ENCODE measurements at places on chromosomes 11 and 22.

DNA sequence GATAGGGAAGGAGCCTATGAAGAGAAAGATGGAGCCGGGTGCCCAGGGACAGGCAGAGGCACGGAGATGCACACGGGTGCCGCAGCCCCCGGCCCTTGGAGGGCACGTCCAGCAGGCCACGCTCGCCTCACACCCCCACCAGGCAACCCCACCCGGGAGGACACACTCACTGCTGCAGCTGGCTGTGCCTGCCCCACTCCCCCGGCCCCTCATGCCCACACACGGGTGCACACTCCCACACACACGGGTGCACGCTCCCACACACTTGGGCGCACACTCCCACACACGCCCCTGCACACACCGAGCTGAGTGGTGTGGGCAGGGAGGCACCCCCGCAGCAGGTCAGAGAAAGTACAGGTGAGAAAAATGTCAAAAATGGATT lies 1.1 kb downstream of the MOB2 start:
- DNase-seq: no peak

DNA sequence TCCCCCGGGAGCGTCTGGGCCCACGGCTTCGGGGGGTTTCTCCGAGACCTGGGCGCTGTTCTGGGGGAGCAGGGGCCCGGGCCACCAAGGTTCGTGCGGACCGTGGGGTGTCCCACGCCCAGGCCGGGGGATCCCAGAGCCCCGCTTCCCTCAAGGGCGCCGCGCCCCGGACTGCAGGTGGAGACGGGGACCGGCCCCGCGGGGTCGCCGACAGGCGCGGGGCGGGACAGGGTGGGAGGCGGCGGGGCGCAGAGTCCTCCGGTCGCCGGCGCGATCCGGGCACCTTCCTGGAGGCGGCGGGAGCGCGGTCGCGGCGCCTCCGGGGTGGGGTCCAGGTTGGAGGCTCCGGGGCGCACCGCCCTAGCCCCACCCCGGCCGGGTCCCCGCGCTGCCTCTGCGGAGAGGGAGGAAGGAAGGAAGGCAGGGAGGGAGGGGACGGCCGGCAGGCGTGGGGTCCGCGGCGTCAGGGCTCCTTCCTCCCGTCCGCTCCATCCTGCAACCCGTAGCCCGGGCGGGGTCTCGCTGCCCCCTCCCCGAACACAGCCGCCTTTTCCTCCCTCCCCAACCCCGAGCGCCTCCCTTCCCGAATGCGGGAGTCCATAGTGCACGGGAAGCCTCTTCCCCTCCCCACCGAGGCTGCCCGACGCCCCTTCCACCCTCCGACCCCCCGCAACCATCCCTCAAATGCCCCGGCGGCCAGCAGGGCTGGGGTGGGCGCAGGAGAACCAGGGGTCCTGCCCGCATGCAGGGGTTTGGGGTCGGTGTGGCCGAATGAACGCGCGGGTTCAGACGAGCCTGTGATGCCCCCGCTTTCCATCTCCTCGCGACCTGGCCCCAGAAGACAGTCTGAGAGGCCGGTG lies 4.3 kb upstream of the ZBED4 start:
- DNase-seq: no peak

DNA sequence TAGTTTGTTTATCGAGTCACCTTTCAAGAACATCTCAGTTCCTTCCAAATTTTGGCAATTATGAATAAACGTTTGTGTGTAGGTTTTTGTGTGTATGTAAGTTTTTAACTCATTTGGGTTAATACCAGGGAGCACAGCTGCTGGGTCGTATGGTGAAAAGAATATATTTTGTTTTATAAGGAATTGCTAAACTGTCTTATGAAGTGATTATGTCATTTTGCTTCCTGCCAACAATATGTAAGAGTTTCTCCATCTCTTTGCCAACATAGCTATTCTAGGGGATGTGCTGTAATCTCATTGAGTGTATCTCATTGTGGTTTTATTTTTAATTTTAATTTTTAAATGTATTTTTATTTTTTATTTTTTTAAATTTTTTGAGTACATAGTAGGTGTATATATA lies 27.3 kb downstream of the BCL2L13 start:
- DNase-seq: no peak

- DNase-seq: no peak
These were observed 42.8 kb downstream of the GLYAT start for GRCh38 chr11:58688789-58689503.

- DNase-seq: no peak
These were observed 10.4 kb upstream of the SLCO2B1 start for GRCh38 chr11:75140269-75141138.

GRCh38 chr11:97883086-97883485 lies 1137.7 kb upstream of the CNTN5 start:
- no peak for DNase-seq

- no peak for DNase-seq
These were observed 10.1 kb downstream of the MMP12 start for GRCh38 chr11:102864724-102865123.

GRCh38 chr22:38317122-38317994 lies at the start of gene CSNK1E:
CSNK1E (minus strand) TSS chr22:38317433; CDS start chr22:38314157, 3,276 bp downstream.
- peak; percentile 22 for DNase-seq

GRCh38 chr11:104736502-104736901 lies 161.8 kb downstream of the CASP12 start:
- no peak for DNase-seq

DNA sequence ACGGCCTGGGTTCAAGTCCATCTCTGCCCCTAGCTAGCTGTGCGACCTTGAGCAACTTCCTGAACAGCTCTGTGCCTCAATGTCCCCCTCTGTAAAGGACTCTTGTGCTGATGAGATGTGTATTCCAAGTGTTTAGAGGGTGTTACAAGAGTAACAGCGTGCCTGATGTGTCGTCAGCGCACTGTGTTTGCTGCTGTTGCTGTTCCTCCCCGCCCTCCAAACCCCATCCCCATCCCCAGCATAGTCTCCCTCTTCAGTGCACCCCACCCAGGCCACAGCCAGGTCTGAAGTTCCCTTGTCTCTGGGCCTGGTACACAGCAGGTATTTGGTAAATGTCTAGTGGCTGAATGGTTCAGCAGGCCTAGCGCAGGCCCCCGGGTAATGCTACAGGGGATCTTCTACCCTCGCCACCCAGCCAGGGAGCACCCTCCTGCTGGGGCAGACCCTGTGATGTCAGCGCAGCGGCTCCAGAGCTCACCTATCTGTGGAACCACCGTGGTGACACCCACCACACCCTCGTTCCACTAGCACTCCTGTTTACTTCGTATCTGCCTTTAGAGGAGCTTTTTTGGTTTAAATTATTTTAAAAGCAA lies 10.3 kb downstream of the CBX7 start:
- no peak for DNase-seq

- DNase-seq: no peak
These were observed 35.6 kb upstream of the EIF3D start for GRCh38 chr22:36564422-36565158.

DNA sequence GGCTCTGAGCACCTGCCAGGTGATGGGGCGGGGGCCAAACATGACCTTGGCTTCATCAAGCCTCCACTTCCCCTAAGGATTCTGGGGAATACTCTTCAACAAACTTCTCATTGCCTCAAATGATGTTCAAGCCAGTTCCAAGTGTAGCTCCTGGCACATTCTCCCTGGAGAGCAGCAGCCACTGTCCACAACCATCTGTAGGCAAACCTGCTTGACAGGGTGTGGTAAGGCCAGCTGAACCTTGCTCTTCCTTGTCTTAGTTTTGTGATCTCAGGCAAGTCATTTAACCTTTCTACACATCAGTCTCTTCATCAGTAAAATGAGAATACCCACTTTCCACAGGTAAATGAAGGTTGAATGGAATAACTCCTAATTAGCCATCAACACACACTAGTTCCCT lies 323.3 kb downstream of the TENM4 start:
- no peak for DNase-seq

DNA sequence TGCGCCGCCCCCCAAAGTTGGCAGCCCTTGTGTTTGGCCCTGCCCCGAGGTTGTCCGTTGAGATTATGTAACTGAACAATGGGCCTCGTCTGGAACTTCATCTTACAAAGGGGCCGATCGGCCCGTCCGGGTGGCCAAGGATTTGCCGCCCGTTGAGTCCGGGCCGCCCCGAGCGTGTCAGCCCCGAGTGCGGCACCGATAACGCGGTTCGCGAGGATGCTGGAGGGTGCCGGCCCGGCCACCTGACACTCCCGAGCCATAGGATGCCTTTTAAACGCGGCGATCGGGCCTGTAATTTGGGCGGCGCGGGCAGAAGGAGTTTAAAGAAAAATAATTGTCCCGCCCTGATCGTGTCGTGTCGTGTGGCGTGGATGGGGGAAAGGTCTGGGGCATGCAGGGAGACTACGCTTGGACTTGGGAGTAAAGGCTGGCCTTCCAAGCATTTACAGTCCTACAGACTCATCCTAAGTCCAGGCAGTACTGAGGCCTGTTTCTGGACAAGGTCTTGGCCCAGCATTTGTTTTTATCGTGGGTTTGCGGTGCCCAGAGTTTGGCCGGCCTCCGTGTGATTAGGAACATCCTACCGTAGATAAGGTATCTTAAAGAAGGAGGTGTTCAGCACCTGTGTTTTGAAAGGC lies 1.3 kb downstream of the WEE1 start:
- DNase-seq: no peak

GRCh38 chr22:45994491-45995404 lies 17.8 kb upstream of the WNT7B start:
- DNase-seq: peak; percentile 65

DNA sequence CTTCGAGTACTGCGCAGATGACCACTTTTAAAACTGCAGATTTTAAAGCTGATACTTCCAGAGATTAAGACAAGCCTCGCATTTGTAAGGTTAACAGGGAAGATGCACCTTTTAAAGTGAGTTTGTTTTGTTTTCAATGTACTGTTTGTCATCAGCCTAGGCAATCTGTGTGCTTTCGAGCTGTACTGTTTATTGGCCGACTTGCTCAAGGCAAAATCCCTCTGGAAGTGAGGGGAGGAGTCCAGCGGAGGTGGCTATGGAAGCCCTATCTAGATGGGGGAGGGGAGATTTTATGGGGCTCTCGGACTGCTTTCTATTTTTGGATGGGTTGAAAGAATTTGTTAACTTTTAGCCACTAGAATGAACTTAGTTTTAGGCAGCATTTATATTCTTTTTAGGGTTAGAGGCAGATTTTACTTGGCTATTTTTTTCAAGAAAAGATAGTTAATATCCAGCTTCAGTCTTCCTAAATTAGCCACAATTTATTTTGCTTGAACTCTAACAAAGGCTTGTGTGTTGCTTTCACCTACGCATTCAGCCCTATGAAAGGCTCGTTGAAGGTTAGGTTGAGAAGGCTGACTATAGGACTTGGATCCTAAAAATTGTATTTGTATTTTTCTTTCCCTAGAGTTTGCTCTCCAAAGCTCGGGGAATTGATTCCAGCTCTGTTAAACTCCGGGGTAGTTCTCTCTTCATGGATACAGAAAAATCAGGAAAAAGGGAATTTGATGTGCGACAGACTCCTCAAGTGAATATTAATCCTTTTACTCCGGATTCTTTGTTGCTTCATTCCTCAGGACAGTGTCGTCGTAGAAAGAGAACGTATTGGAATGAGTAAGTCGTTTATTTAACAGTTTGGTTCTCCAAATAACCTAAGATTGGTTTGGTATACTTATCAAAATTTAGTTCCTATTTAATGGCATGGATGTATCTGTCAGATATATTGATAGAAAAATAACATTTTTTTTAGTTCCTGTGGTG lies 2.1 kb downstream of the WEE1 start:
- no peak for DNase-seq

DNA sequence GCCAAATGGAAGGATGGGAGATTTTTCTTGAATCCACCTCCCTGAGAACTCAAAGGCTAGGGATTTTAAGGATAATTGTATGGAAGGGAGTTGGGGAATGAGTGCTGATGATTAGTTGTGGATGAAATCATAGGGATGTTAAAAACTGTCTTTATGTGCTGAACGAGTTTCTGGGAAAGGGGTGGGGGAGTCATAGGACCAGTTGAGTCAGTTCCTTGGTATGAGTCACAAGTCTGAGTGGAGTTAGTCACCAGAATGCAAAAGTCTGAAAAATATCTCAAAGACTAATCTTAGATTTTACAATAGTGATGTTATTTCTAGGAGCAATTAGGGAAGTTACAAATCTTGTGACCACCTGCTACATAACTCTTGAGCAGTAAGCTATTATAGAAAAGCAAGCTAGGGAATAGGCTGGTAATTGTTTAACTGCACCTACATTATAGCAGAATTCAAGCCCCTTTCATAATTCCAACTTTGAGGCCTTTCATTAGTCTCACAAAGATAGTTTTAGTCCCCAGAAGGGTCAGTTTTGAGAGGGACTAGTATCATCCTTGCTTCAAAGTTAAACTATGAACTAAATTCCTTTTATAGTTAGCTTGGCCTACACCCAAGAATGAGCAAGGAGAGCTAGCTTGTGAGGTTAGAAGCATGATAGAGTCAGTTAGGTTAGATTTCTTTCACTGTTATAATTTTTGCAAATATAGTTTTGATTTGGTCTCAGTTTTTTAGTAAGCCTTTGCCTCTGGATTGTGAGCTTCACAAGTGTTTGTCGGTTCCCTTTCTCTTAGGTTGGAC lies 668.0 kb downstream of the ETS1 start:
- DNase-seq: no peak

GRCh38 chr11:132818951-132819350 lies 713.4 kb downstream of the OPCML start:
- DNase-seq: no peak
